Right lobe of liver (tissue), 6 donors: ENCODE measurements at places on chromosomes 11 and 22. TPM values are rescaled to one million over a fixed set of nuclear protein-coding genes. Genes with fewer than 3 reads are reported as not detected.

ST3GAL4 gene
- total RNA-seq = 20.3 TPM

FADD gene
- total RNA-seq = 10.0 TPM

CARD16 gene
- total RNA-seq = 7.3 TPM

NLRP6 gene
- 6.2 TPM for total RNA-seq

OR4D9 gene
- not detected for total RNA-seq

CRYBB1 gene
- 0.53 TPM for total RNA-seq

- H3K27me3 ChIP-seq = no peaks in the 10 kb centered on the region
- no peak overlapping the region for H3K4me3 ChIP-seq
- no peak overlapping the region for H3K27ac ChIP-seq
- DNase-seq = no peak
- H3K36me3 ChIP-seq = no peaks in the 10 kb centered on the region
These were observed 220.6 kb downstream of the TMEM135 start for GRCh38 chr11:87258171-87258833.

DNA sequence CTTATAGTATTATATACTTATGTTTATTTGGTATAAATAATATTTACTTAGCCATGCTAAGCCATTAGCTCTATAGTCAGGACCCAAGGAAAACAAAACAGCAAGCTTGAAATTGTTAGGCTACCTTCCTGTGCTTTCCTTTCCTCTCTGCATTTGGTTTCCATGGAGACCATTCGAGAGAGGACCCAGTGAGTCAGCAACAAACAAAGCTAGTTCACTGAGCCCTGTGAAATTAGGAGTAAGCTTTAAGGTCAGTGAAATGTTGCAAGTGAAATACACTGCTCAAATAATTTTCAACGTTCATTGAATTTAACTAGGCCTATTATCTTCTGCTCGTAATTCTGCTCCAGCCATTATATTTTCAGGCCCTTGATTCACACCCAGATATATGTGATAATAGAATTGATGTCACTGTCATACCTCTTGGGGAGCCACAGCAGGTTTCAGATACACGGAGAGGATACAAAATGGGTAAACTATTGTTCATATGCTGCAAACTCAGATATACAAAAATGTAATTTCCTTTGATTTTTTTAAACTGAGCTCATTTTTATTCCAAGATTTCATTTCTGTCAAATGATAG, 9.1 kb upstream of the OR10D3 start:
- H3K27ac ChIP-seq = no peak overlapping the region
- no peak for DNase-seq
- no peaks in the 10 kb centered on the region for H3K36me3 ChIP-seq
- no peaks in the 10 kb centered on the region for H3K27me3 ChIP-seq

- H3K36me3 ChIP-seq = no peaks in the 10 kb centered on the region
- no peaks in the 10 kb centered on the region for H3K4me1 ChIP-seq
- peak overlapping the region; percentile 24 for H3K27ac ChIP-seq
- DNase-seq = peak; percentile 64
These were observed 70.3 kb downstream of the SCUBE1 start for GRCh38 chr22:43272869-43273318.

GRCh38 chr22:46421267-46421666, 85.8 kb downstream of the TRMU start:
- no peak overlapping the region for H3K27ac ChIP-seq
- H3K27me3 ChIP-seq = no peaks in the 10 kb centered on the region
- no peaks in the 10 kb centered on the region for H3K36me3 ChIP-seq
- H3K4me3 ChIP-seq = no peak overlapping the region

- no peak overlapping the region for H3K4me3 ChIP-seq
- no peaks in the 10 kb centered on the region for H3K27me3 ChIP-seq
- peak overlapping the region; percentile 62 for H3K27ac ChIP-seq
These were observed 6.0 kb downstream of the TRAPPC4 start for GRCh38 chr11:119024430-119025098.

DNA sequence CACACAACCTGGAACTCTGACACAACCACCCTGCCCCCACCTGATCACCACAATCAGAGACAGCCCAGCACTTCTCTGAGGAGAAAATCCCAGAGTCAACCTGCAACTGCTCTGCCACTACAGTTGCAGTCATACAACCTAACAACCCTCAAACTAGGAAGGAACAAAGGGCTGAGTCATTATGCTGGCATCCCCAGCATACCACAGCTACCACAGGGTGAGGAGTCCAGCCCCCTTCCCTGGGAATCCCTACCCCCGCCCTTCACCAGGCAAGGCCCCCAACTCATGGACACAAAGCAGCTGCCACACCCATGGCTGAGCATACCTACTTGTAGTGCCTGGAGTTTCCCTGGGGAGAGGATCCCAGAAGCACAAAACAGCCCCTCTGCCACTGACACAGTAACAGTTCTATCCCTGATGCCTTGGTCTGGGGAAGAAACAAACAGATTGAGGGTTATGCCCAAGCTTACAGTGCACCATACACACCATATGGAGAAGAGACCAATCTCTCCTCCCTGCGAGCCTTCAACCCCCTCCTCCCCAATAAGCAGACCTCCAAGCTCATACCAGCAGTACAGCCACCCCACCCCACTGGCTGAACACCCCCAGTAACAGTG, 68.5 kb upstream of the C11orf58 start:
- no peak for DNase-seq
- no peak overlapping the region for H3K27ac ChIP-seq
- H3K36me3 ChIP-seq = no peaks in the 10 kb centered on the region
- no peaks in the 10 kb centered on the region for H3K27me3 ChIP-seq
- no peak overlapping the region for H3K4me3 ChIP-seq

DNA sequence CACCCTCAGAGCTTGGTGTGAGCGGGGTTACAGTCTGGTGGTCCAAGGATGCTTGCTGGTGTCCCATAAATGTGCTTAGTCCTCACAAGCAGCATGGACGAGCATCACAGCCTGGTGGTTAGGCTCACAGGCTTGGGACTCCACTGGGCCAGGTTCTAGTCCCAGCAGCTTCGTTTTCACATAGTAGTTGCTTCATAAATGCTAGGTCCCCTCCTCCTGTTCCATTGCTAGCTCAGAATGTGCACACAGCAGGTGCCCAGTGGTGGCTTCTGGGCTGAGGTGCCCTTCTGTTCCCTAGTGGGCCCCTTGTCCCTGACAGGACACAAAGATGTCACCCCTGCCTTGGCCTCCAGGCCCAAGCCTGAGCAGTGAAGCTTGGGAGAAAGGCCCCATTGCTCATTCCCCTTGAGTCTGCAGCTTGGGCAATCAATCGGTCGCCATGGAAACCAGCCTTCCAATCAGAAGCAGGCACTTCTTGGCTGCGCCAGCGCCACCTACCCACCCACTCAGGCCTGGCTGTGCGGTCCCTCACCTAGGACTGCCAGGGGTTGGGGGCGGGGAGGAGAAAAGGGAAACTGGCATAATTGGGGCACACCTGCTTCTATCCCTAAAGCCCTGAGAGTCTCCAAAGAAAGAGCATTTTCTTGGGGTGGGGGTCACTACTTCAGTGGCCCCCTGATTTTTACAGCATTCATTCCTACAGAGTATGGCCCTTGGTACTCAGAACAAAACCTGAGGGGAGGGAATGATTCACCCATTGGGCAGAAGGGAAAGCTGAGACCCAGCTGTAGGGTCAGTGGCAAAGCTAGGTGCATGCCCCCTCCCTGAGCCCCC, 48.1 kb downstream of the CYTH4 start:
- no peak overlapping the region for H3K27ac ChIP-seq
- H3K27me3 ChIP-seq = no peaks in the 10 kb centered on the region
- no peak for DNase-seq
- no peak overlapping the region for H3K4me3 ChIP-seq

- H3K4me3 ChIP-seq = no peak overlapping the region
- DNase-seq = no peak
- H3K27me3 ChIP-seq = peaks cover 20% of the 10 kb centered on the region
- no peak overlapping the region for H3K27ac ChIP-seq
- no peaks in the 10 kb centered on the region for H3K36me3 ChIP-seq
- no peaks in the 10 kb centered on the region for H3K4me1 ChIP-seq
These were observed 3.4 kb downstream of the OVOL1 start for GRCh38 chr11:65790104-65790901.

GRCh38 chr11:47863189-47863897, 15.2 kb upstream of the NUP160 start:
- H3K36me3 ChIP-seq = no peaks in the 10 kb centered on the region
- H3K4me1 ChIP-seq = no peaks in the 10 kb centered on the region
- no peak overlapping the region for H3K27ac ChIP-seq
- DNase-seq = no peak
- no peaks in the 10 kb centered on the region for H3K27me3 ChIP-seq
- no peak overlapping the region for H3K4me3 ChIP-seq

GRCh38 chr11:130536106-130537040, 87.9 kb downstream of the ADAMTS15 start:
- no peak overlapping the region for H3K4me3 ChIP-seq
- no peaks in the 10 kb centered on the region for H3K4me1 ChIP-seq
- no peaks in the 10 kb centered on the region for H3K36me3 ChIP-seq
- no peaks in the 10 kb centered on the region for H3K27me3 ChIP-seq
- DNase-seq = no peak
